Jurkat, Clone E6-1 (cell line): ENCODE measurements at places on chromosomes 3 and 15.
A peak's percentile ranks its signal among the peaks of the same experiment; 100 is the strongest.

DNA sequence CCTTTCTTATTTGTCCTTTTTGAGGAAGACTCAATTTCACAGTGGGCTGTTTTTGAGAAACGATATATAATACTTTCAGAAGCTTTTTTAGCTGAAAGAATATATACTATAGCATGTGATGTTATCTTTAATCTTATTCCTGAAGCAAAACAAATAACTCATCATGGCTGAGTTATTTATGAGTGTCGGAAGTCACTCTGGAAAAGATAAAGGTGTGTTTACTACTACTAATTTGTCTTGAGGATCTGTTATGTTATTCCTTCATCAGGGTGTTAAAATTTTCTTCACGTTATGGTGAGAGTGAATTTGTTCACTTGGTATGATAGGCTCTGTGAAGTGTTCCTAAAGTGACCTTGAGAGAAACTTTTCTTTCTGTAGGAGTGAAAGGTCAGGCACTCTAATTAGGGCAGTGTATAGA, 4.7 kb downstream of the TCF12 start:
- no peak for DNase-seq

DNA sequence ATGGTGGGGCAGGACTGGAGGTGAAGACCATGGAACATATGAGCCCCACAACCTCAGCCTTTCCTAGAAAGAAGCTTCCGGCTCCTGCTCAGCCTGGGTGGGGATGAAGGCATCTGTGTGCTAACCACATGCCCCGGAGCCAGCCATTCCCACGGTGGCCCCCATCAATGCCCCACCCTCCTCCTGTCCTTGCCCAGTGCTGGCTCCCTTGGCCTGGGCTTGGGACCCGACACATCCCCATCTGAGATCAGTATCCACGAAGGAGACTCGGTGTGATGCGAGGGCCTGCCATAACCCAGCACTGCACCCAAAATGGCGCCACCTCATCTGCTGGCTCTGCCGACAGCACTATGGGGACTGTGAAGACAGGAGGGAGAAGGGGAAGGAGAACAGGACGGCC, 16.5 kb upstream of the PLXND1 start:
- DNase-seq: no peak

GRCh38 chr15:30941520-30941919, 37.8 kb downstream of the FAN1 start:
- no peak for DNase-seq

DNA sequence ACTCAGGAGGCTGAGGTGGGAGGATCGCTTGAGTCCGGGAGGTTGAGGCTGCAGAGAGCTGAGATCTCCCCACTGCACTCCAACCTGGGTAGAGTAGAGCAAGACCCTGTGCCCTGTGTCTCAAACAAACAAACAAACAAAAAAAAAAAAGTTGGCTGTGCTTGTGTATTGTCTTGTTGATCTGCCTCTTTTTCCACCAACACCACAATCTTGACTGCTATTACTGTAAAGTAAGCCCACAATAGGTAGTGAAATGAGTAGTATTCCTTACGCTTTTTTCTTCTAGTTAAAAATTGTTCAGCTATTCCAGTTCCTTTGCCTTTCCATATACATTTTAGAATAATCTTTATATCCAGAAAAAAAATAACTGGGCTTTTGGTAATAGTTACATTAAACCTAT, 35.5 kb downstream of the PTH1R start:
- DNase-seq: no peak

DNA sequence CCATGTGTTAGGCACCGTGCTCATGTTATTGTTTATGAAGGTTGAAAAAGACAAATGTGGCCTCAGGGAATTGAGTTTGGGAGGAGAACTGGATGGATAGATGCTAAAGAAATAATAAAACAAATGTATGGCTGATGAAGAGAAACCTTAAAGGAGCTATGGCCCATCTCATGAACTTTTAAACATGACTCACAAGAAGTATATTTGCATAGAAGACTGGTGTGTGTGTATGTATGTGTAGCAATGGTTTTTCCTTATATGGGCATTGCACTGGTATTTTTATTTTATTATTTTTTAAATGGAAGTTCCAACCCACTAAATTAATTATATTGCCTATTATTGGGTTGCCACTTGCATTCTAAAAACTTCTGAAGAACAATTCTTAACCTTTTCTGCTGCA, 31.1 kb downstream of the CACNA2D3 start:
- DNase-seq: no peak

DNA sequence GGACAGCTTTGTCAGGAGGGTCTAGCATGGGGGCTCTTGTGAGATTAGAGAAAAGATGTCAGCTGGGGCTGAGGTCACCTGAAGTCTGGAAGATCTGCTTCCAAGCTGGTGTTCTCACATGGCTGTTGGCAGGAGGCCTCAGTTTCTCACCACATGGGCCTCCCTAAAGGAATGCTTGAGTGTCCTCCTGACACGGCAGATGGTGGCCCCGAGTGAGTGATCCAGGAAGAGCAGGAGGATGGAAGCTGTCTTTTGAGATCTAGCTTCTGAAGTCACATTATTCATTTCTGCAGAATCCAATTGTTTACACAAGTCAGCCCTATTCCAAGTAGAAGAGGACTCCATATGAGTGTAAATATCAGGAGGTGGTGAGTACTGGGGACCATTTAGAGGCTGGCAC, 344.0 kb upstream of the PROK2 start:
- no peak for DNase-seq

DNA sequence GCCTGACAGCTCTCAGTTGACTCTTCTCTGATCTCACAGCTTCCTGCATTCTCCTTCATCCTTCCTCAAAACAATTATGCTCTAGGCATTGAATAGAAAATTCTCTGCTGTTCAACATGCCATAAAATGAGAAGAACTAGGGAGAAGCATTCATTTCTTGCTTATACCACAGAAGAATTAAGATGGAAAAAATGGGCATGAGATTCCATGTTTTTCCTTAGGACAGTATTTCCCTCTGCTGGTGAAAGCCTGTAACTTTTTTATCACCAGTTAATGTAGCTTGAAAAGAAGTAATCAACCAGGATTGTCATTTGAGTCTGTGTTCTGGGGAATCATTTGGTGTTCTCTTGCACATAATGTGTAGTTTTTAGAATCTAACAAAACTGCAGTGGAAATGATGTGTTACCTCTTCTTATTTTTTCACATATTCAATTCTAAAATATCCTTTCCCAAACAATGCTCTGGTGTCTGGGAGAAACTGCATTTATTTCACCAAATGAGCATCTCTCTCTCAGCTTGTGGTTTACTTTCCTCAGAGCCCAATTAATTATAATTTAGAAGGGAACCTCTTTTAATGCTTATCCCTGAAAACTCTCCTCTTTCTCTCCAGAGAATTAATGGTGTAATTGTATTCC, 92.8 kb upstream of the DCBLD2 start:
- DNase-seq: no peak

DNA sequence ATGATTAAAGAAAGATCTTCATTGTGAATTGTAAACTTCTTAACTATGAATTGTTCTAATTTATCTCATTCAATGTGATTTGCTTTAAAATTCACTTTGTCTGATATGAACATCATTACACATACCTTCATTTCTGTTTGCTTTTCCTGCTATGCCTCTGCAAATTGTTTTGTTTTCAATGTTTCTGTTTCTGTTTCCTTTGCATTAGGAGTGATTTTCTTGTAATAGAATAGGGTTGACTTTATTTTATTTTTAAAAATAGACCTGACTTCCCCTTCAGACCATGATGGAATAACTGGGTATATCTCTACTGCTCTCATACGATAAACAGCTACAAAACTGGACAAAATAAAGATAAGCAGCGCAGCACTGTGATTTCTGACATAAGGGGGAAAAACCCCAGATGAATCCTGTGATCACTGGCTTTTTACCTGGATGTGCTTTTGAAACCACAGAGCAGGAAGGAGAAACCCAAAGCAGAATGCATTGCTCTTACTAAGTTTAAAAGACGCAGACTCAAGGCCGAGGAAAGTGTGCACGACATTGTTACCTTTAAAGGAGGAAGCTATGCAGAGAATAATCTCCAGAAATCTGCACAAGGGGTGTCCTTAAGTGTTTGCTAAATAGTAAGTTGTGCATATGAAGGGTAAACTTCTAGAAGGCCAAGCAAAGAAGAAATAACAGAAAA, 420.2 kb downstream of the TBC1D5 start:
- DNase-seq: peak; percentile 17

GRCh38 chr3:14208977-14209394, 30.4 kb downstream of the LSM3 start:
- no peak for DNase-seq

DNA sequence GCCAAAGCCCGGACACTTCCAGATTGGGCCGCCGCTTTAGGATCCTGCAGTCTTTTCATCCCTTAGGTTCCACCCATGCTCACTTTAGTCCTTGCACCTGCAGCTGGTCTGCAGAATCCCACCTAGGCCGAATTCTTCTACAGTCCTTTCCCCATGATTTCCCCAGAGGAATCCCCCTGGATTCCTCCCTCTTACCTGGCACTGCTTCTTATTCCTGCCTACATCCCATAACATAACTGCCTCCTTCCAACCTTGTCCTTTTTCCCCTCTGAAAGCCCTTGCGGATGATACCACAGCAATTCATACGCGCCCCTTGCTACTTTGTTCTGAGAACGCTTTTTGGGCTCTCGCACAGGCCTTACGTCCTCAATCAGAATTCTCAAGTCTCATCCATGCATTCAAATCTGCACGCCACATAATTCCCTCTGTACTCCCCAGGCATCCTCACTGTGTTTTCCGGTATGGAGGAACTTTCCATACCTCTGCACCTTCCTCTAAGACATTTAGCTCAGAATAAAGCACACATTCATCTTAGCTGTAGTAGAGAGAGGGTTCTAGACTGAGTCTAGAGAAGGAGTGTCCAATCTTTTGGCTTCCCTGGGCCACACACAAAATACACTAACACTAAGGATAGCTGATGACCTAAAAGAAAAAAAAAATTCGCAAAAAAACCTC, 619 bp downstream of the EIF2AK4 start:
- DNase-seq: no peak

DNA sequence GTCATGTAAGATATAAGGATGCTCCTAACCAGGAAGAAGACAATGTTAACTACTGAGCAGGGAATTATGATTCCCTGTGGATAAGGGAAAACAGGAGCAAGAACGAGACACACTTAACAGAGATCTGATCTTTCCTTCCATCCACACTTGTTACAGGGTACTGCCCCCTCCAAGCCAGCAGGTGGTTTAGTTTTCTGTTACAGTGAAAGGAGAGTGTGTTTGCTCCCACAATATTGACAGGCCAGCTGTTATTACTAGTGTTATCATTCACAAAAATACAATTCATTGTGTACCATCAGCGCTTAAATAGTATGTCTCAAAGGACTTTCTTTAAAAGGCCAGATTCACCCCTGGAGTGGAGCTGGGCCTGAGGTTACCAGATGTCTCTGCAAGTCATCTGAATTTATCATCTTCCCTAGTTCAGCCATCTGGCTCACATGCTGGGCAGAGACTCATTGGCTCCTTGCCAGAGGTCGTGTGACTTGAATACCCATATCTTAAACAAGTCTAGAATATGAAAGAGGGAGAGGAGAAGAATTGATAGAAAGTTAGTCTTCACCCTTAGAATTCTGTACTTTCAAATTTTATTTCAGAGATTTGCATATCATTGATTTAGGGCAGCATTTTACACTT, 16.8 kb upstream of the FMN1 start:
- no peak for DNase-seq

- DNase-seq: no peak
These were observed 419.6 kb upstream of the TGFBR2 start for GRCh38 chr3:30186741-30187219.

GRCh38 chr15:100030586-100031229, 297.5 kb upstream of the LYSMD4 start:
- no peak for DNase-seq

GRCh38 chr3:128319741-128320141, 146.9 kb downstream of the DNAJB8 start:
- DNase-seq: no peak

DNA sequence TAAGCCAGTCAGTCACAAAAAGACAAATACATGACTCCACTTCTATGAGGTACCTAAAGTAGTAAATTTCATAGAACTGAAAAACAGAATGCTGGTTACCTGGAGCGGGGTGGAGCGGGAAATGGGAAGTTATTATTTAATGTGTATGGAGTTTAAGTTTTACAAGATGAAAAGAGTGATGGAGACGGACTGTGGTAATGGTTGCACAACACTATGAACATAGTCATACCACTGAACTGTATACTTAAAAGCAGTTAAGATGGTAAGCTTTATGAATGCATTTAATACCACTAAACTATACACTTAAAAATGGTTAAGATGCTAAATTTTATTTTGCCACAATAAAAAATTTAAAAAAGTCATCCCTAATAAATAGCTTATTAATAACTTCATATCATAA, 23.2 kb downstream of the SFMBT1 start:
- DNase-seq: no peak

DNA sequence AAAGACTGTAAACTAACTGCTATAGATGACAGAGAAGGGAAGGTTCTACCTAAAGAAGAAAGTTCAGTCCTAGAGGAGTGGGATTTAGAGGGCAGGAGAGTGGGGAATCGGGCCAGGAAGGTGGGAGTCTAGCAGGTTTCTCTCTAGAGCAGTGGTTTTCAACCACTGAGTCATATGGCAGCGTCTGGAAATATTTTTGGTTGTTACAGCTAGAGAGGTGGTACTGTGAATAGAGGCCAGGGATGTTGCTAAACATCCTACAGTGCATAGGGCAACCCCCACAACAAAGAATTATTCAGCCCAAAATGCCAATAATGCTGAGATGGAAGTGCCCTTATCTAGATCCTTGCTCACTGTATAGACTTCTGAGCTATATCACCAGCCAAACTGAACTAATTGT, 28.7 kb downstream of the ATP1B3 start:
- DNase-seq: no peak

- DNase-seq: peak; percentile 41
These were observed 230.6 kb upstream of the PEX5L start for GRCh38 chr3:180267202-180267843.

GRCh38 chr3:188646592-188646991, 492.6 kb downstream of the LPP start:
- peak; percentile 72 for DNase-seq

- DNase-seq: no peak
These were observed 34.3 kb downstream of the AMOTL2 start for GRCh38 chr3:134339913-134340312.

DNA sequence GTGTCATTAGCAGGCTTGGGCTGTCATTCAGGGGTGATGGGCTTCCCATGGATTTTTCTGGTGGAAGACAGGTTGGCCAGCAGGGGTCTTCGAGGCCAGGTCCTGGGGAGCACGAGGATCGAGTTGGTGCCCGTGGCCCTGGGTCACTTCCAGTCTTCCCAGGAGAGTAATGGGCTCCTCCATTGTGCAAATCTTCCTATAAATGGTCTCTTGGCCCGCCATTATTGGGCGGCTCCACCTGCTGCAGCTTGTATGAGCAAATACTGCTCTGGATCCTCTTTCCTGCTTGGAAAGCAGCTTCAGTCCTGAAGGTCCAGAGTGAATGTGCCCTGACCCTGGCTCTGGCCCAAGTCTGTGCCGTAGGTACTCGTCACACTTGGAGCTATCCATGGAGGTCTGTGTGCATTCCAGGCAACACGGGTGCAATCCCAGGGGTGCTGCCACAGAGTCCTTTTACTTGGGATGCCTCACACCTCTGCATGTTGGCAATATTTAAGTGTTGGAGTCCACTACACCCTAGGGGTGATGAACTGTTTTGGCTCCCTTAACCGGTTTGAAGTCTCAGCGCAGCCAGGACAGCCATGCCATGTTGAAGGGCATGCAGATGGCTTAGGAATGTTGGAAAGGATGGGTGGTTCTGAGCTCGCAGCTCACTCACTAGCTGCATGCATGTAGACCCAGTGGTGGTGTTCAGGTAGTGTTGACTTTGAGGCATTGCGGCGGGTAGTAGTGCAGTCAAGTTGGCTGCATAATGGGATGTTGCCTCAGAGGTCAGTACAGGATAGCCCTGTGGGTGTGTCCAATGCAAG, 97.6 kb downstream of the SNRPN start:
- no peak for DNase-seq
